ENCODE measurements at places on chromosomes 13 and 19.

DNA sequence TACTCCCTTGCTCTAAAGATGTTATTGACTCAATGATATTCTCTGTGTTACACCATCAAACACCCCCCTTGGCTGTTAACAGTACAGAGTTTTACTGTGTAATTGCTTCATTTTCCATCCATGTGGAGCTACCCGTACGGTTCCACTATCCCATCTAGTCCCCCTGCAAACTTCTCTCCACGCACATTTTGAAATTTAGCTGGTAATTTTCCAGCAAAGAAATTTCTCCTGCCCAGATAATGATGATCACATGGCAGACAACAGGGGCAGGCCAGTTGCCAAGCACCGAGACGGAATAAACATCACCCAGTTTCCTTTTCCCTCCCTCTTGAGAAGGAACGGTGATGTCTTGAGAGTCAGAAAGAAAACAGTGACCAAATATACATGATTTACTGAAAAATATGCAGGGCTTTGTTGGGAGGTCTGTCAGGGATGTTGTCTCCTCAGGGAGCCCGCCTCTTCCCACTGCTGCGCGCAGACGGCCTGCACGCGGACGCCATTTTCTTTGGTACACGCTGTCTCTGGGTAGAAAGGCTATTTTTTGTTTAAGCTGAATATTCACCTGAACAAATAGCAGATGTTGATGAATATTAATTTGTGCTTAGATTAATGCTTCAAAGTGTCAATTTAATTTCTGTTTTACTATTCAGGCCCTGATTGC, 109.9 kb downstream of the OLFM4 start:
- no peak for DNase-seq

GRCh38 chr13:100330662-100331061, 241.8 kb downstream of the PCCA start:
- no peak for DNase-seq

DNA sequence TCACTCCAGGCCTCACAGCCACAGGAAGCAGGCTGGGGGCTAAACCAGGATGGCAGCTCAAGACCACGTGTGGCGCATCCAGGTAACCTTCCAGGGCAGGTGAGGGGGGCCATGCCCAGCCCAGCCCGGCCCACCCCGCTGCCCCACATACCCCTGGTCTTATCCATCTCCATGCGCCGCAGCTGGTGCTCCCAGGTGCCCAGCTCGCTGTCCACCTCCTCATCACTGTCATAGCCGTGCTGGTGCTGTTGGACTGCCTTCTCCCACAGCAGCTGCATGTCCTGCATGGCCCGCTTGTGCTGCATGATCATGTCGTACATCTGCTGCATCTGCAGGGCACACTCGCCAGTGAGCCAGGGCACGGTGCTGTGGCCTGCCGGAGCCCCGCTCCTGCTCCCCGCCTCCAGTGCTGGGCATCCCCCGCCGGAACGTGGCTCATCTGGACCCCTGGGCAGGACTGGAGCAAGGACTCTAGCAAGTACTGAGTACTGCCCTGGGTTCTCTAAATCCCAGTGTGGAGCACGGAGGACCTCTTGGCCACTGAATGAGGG, 6.0 kb upstream of the TM6SF2 start:
- DNase-seq: no peak

GRCh38 chr19:54670576-54671357, 8.0 kb downstream of the LILRB4 start:
- no peak for DNase-seq

- DNase-seq: no peak
Observed at GRCh38 chr13:49098198-49098597, 121.9 kb upstream of the MLNR start.

- DNase-seq: no peak
Observed at GRCh38 chr19:17389288-17389687, 4.7 kb downstream of the CCDC194 start.

DNA sequence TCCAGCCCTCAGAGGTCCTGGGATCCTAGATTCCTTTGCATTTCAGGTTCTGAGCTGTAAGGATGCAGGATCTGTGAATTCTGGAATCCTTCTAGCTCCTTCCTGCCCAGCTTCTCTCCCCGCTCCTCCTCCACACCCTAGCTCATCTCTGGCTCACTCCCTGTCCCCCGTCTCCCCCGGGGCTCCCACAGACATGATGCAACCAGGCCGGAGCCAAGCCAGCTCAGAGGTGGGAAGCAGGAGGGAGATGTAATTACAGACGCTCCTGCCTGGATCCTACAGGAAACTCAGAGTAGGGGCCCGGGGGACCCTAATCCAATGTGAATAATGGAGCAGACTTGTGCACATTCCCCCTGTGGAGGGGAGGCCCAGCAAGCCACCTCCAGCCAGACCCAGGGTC, 4.5 kb downstream of the GNG8 start:
- no peak for DNase-seq

DNA sequence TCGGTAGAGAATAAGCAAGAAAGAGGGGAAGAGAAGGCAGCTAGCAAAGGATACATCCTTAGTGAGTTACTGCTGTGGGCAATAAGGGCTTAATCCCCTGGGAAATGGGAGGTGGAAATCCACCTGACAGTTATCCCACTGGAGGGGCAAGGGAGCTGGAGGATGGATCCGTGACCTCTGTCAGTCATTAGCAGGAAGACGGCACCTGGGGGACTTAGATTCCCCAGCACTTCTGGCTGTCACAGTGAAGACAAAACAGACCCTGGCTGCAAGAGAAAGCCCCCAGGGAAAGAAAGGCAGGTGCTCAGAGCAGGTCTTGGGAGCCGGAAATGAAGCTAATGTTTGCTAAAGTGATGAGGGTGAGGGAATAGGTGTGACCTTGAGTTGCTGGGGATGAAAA, 70.4 kb upstream of the MRI1 start:
- DNase-seq: no peak

- no peak for DNase-seq
Observed at GRCh38 chr19:7391218-7391670, 42.5 kb downstream of the ARHGEF18 start.

DNA sequence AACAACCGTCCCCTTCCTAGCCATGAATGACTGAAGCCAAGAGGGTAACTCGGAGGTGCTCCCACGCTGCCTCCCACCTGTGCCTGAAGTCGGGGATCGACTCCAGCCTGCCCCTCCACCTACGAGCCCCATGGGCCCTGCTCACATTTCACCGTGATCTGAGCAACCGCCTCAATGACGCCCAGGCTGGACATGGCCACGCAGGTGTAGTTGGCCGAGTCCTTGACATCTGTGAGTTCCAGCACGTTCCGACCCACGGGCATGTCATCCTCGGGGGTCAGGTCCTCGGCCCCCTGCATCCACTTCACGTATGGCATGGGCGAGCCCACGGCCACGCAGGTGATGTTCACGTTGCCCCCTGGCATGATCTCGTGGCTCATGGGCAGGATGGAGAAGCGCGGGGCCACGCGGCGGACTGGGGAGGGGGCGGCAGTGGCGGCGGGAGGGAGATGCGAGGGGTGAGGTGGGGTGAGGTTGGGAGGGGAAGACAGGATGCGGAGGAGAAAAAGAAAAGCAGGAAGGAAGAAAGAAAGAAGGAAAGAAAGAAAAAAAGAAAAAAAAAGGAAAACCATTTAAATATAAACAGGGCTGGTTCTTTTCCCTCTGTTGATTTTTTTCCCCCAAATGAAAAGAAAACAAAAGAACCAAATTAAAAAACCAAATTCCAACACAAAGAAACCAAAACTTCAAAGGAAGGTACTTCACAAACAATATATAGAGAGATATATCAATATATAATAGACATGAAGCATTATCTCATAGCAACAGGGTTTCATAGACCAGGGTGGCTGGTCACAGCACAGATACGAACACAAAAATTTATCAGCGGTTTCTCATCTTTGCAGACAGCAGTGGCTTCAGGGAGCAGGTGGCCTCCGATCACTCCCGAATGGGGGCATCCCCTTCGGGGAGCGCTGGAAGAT, 94.7 kb downstream of the PTPRS start:
- no peak for DNase-seq

- DNase-seq: no peak
Observed at GRCh38 chr13:33761740-33762139, 56.2 kb upstream of the RFC3 start.

- peak; percentile 33 for DNase-seq
Observed at GRCh38 chr13:21625366-21625765, 21.4 kb upstream of the MICU2 start.

DNA sequence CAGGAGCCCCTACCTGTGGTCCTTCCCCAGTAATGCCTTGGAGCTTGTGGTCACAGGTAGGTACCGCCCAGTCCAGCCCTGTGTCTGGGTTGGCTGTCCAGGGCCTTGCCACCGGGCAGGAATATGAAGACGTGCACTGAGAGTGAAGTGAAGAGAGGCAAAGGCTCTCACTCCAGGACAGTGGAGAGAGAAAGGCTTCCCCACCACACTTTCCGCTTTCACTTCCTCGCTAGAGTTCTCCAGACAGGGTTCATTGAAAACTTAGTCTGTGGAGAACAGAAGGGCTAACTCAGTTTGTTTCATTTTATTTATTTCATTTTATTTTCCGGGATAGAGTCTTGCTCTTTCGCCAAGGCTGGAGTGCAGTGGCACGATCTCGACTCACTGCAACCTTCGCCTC, 14.2 kb downstream of the FCAR start:
- no peak for DNase-seq

DNA sequence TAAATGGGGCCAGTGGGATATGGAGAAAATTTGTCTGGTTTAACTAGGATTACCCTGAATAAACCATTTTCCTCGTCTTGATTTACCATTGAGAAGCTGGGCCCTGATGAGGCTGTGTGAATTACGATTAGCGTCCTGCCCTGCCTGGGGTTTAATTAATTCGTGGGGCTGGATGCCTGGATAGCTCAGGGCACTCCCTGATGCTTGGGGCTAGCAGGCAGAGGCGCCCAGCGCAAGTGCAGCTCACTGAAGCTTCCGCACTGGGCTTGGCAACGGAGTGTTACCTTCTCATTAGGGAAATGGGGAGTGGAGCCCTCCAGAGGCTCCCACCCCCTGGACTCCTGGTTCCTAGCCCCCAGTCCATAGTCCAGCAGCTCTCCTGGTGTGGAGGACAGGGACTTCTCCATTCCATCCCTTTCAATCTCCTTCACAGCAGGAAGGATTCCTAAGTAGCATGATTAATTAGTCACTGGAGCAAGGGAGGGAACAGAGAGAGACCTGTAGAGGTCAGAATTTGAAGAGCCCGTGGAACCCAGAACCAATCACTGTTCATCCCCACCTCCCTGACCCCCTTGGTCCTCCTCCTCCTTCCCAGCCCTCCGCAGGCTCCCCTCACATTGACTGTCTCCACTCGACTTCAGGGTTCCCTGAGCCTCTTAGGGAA, 107.2 kb downstream of the UQCRFS1 start:
- no peak for DNase-seq

- no peak for DNase-seq
Observed at GRCh38 chr13:43546251-43546650, 240.5 kb downstream of the ENOX1 start.

GRCh38 chr13:76822698-76823267, 63.4 kb downstream of the KCTD12 start:
- DNase-seq: peak; percentile 27

- no peak for DNase-seq
Observed at GRCh38 chr13:26989261-26989956, 182.2 kb downstream of the USP12 start.

- peak; percentile 71 for DNase-seq
Observed at GRCh38 chr13:109162248-109163036, 533.0 kb downstream of the MYO16 start.

DNA sequence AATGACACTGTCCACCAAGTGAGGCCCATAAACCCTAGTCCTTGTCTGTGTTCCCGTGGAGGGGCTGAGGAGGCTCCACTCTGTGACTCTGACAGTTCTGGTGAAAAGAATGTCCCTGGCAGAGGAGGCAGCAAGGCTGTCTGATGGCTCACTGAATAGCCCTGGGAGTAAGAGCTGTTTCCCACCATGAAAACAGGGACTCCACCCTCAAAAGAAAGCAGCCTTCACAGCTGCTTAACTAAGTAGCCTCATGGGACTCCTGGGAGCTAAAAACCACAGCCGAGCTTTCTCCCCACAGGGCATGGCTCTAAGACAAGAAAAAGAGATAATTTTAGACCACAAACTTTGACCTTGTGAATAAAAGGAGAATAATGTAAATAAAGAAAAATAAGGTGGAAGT, 135.1 kb upstream of the FRY start:
- no peak for DNase-seq

- DNase-seq: no peak
Observed at GRCh38 chr13:110062077-110062776, 244.7 kb downstream of the COL4A1 start.

- DNase-seq: peak; percentile 95
Observed at GRCh38 chr19:1438035-1438932, at the start of gene RPS15. RPS15 (plus strand) TSS chr19:1438396; CDS start chr19:1438426, 30 bp downstream.

GRCh38 chr19:53466726-53467484, 628 bp upstream of the ZNF813 start:
- no peak for DNase-seq

DNA sequence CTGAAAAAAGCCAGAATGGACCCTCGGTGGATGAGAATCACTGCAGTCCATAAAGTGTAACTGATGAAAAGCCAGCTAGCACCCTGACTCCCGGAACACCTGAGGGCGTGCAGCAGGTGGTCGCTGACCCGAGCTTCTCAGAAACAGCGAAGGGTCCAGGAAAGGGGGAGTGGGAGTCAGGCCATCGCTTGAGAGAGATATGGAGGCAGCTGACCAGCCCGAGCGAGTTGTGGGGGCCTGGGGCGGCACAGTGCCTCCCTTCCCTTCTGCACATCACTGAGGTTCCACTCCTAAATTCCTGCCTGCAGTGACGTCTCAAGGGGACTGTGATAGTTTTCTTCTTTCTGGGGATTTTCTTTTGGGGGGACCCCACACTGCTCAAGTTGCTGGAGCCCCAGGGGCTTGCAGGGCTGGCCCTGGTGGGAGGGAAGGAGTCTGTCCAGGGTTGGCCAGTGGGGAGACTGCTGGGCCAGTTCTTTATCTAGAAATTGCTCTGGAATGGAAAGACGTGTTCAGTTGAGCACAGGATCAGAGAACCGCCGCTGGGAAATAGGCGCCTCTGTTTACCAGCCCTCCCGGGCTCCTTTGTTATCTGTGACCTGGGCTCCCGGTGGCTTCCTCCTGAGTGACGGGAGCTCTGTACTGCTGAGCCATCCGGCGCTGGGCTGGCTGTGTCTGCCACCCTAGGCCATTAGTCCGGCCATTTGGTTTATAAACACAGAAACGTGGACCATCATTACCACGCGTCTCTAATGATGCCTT, 71.3 kb downstream of the RAB20 start:
- DNase-seq: no peak

DNA sequence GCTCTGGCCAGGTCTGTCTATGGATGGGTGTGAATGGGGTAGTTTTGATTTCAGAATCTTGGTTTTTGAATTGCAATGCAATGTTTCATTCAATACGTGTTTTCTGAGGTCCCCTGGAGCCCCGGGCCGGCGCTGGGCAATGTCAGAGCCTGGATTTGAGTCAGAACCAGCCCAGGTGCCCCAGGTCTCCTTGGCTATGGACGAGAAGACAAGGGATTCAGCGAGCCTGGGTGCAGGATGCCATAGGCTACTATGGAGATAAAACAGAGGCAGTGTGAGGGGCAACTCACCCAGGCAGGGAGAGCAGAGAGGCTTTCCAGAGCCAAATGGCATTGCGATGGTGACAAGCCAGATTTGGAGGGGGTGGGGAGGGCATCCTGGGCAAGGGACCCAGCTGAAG, 1.2 kb upstream of the RPL13A start:
- DNase-seq: no peak

- DNase-seq: peak; percentile 61
Observed at GRCh38 chr19:38425810-38426466, at the start of gene RASGRP4. RASGRP4 (minus strand) TSS chr19:38426219; CDS start chr19:38426091, 128 bp downstream.

Data from CD4-positive, alpha-beta T cell treated with Interleukin-4 for 1 hour (primary cell).